ENCODE measurements at places on chromosomes 1 and 21.

GRCh38 chr1:220895412-220895946 lies 16.2 kb downstream of the HLX start:
- no peak for DNase-seq

GRCh38 chr1:25184001-25184762 lies 48.1 kb downstream of the SYF2 start:
- no peak for DNase-seq

GRCh38 chr1:62877579-62877978 lies 93.6 kb downstream of the ATG4C start:
- no peak for DNase-seq

GRCh38 chr1:208219098-208219658 lies 25.0 kb downstream of the PLXNA2 start:
- DNase-seq: no peak

GRCh38 chr21:26961698-26962097 lies 5.2 kb downstream of the ADAMTS5 start:
- DNase-seq: peak; percentile 73

DNA sequence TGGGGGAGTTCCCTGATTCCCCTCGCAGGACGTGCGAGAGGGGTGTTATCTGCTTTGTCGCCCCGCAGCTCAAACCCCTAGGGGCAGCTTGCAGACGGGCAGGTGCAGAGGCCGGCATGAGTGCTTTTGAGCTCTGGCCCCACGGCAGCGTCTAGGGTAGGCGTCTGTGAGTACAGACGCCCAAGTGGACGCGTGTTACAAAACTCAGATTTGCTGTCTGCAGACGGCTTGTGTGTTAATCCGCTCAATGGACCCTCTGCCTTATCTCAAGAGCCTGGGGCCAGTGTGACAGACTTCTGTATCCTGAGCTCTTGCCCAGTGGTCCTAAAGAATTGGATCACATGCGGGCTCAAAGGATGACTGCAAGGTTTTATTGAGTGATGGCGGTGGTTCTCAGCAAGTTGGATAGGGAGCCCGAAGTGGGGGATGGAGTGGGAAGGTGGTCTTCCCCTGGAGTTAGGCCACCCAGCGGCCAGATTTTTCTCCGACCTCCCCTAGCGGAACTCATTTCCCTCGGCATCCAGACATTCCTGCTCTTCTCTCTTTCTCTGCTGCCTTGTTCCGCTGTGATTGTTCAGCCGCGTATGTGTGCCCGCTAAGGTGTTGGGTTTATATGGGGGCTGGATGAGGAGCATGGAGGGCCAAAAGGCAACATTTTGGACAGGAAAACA lies 9.4 kb downstream of the CFHR4 start:
- DNase-seq: peak; percentile 46

DNA sequence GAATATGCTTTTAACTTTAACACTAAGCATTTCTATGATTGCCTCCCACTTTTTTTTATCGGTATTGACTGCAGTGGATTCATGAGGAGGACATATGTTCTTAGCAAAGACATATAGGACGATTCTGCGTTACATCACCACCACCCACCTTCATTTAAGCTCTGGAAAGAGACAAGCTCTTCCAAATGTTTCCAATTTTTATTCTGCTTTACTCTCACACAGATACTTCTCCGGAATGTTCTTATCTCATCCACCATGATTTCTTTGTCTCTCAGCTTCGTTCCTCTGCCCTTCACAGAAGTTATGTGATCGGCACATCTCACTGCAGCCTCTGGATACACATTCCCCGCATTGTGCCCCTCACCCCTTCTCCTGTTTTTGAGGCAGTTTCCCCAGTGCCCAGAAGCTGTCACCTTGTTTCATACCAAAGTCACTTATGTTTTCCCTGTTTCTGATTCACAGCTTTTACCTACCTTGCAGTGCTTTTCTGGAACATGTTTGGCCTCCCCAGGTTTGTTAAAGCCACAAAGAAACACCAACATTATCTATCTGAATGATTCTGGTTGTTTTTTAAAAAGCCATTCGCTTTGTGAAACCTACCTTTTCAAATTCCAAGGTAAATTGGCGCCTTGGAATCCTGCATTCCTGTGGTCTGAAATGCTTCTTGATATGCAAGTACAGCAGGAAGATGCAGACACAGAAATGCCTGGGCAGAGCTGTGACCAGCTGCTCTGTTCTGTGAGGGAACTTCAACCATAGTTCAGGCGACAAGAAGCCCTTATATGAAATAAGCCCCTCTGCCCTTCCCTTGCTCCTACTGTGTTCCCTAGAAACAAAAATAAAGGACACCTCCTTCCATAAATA lies 1020.2 kb downstream of the TTLL7 start:
- DNase-seq: peak; percentile 85

- no peak for DNase-seq
These were observed 60.8 kb downstream of the NGF start for GRCh38 chr1:115277276-115277675.
